ENCODE measurements at places on chromosomes 7 and 10.

DNA sequence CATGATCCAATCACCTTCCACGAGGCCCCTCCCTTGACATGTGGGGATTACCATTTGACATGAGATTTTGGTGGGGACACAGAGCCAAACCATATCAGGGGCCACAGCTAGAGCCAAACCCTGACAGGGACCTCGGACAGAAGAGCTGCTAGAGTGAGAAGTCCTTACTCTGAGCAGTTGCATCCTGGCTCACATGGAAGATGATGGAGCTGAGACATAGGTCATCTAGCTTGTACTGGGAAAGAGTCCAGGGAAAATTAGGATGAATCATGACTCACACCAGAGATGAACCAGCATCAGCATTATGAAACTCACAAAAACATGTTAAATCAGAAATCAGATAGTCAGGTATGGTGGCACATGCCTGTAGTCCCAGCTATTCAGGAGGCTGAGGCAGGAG, 12.8 kb upstream of the FMC1 start:
- DNase-seq: no peak

DNA sequence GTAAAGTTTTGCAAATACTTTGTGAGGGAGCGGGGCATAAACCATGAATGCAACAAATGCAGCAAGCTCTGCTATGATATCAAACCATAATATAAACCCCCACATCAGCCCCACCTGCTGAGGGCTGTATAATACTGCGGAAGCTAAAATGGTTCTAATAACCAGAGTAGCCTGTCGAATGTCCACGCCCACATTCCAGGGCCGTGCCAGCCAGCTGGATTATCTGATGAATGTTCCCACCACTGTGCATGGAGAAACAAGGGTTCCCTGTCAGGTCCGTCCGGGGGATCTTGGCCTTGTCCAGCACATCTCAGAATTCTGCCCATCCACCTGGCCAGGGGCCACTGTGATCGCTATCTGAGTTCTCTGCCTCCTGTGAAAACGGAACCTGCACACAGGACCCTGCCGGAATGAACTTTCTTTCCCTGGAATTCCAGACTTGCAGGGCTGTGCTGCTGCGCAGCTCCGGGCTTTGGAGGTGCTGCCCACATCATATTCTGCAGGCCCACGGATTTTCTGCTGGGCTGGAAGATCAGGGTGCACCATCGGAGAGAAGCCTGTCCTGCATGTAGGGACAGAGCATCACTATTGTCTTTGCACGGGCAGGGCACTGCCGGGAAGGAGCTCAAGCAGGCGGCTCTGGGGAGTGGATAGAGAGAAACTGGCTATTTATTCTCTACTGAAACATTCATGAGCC, 77.0 kb upstream of the GNA12 start:
- no peak for DNase-seq

DNA sequence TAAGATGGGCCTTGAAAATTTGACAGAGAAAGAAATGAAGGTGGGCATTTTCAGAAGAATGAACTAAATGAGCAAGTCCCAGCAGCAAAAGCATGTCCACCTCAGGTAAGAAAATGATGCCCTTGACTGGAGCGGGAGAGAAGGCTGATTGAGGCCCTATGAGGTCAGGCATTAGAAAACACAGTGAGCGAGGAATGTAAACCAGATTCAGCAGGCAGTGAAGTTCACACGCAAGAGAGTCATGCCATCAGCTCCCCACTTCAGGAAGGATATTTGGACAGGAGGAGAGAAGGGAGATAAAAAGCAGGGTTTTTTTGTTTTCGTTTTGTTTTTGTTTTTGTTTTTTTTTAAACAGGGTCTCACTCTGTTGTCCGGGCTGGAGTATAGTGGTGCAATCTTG, 166.4 kb downstream of the PPP1R17 start:
- DNase-seq: no peak

DNA sequence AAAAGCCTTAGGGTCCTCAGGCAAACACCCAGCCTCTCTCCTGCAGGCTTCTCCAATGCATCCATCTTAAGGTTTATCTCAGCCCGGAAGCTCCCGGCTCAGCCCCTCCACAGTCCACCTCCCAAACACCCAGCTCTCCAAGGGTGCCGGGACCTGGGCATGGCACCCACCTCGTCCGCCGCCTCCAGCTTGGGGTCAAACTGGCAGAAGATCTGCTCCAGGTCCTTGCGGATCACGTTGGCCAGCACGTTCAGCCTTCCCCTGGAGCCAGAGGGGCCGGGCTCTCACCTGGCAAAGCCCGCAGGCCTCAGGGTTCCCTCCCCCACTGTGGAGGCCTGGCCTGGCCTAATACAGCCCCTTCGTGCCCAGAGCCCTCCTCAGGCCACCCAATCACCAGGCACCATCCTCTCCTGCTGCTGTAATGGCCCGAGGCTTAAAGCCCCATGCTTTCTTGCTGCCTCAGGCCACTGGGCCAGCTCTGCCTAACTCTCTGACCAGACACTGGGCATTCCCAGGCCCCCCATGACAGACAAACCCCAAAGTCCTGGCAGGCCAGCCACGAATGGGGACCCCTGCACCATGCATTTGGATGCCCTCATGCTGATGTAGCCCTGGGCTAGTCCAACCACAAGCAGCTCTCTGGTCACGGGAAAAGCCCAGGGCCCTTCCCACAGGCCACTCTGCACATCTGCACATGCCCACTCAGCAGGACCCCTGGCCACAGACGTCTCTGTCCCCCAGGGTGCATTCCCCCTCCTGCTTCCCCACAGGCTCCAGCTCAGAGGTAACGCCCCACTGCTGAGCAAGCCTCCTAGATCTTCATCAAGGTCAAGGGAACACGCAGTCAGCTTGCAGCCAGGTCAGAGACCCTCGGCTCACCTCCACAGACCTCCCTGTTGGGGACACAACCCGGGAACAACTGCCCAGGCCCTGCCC, 12.3 kb downstream of the OGDHL start:
- no peak for DNase-seq

- DNase-seq: no peak
Observed at GRCh38 chr7:28808796-28809533, 149.2 kb downstream of the TRIL start.

DNA sequence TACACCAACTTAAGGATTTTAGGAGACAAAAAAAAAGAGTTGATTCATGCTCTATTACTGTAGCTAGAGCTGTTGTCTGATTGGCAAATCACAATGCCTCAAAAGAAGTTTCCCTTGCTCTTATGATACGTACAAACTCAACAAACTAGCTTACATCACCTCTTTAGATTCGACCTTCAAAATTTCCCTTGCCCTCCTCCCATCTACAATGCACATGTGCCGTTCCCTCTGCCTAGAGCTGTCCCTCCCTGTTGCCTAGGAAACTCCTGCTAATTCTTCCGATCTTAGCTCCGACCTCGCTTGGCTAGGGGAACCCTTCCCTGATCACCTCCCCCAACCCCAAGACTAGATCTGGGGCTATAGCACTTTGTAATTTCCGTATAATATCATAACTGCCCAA, 55.4 kb downstream of the MAP3K8 start:
- no peak for DNase-seq

DNA sequence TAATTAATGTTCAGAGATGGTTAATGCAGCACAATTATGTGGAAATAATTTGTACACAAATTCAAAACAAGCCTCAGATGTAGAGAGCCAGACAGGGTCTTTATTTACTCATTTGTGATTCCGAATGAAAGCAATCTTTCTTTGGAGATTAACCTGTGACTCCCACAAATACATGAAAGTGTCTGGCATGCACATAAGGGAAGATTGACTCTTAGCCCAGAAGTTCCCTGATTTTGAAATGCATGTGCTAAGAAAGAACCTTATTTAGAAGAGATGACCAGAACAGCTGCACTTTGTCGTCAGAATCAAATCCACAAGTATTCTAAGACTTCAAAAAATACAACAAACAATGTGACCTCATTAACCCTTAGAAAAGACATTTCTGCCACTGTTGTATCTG, 45.1 kb downstream of the RNLS start:
- DNase-seq: no peak

DNA sequence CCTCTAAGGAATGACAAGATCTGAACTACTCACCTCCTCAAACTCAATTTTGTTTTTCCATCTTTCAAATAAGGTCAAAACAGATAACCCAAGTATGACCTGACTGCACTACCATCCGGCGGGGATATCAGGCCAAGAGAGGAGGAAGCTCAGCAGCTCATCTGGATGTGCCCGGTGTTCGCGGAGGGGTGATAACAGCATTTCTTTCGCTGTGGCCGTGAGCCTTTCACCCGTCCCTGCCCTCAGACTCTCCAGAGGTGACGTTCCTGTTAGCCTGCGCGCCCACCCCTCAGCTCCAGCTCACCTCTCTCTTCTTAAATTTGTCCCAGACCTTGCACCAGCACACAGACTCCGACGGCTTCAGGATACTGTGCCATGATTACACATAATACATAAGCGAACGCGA, 526 bp downstream of the ZNF248 start:
- no peak for DNase-seq

- no peak for DNase-seq
Observed at GRCh38 chr10:116026725-116027124, 246.3 kb downstream of the GFRA1 start.

DNA sequence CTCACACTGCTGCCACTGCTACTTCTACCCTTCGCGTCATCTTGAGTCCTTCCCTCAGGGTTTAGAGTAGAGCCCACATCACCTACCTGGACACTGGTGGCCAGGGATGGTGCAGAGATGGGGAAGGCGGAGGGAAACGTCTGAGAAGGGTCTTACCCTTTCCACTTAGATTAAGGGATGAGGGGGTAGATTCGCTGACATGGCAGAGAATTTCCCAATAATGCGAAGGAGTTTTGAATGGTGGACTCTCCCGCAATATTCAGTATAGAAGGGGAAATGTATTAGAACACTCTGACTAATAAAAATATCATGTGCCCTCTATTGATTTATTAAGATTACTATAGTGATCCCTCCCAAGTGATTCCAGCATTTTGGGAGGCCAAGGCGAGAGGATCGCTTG, 209.5 kb upstream of the KIAA1217 start:
- DNase-seq: no peak

DNA sequence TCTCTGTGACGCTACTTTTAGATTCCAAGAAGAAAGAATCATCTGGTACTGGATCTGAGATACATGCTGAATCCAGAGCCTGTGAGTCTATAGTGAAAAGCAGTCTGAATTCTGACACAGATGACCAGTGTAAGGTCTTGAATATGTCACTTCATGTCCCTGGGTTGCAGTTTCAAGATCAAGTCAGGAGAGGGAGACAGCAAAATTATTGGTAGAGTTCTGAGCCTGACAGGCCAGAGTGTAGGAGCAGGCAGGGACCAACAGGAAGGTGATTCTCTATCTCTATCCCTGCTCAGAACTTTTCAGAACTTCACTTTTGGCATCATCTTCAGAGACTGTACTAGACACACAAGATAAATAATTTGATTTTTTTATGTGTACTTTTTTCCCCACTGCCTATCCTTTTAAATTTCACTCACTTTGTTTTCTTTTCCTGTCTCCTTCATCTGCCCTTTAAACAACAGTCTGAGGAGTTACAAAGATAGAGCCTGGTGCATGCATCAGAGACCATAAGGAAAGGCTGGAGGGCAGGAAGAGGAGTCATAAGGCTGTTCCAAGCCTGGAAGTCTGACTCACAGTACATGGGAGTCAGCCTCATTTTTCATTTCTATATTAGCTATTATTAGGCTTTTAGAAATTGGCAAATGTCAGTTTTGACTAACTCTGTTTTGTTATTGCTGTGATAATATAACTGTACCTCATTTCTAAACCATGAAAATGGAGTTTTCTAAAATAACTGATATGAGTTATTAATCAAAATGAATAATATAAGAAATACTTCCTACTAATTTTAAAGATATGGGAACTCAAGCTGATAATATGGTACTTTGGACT, 120.2 kb upstream of the TMEM229A start:
- DNase-seq: no peak
